ENCODE measurements at places on chromosomes 2 and 18. TPM values are rescaled to one million over a fixed set of nuclear protein-coding genes. Genes with fewer than 3 reads are reported as not detected.

The WNT6 gene
- total RNA-seq: 0.40 TPM

The SERPINB12 gene
- not detected for total RNA-seq

The ARHGAP25 gene
- 26.1 TPM for total RNA-seq

The EPHA4 gene
- total RNA-seq: 28.8 TPM

The PARD6G gene
- 4.4 TPM for total RNA-seq

The DLX1 gene
- total RNA-seq: not detected

The MRO gene
- 0.20 TPM for total RNA-seq

The KIAA2012 gene
- 5.3 TPM for total RNA-seq

DNA sequence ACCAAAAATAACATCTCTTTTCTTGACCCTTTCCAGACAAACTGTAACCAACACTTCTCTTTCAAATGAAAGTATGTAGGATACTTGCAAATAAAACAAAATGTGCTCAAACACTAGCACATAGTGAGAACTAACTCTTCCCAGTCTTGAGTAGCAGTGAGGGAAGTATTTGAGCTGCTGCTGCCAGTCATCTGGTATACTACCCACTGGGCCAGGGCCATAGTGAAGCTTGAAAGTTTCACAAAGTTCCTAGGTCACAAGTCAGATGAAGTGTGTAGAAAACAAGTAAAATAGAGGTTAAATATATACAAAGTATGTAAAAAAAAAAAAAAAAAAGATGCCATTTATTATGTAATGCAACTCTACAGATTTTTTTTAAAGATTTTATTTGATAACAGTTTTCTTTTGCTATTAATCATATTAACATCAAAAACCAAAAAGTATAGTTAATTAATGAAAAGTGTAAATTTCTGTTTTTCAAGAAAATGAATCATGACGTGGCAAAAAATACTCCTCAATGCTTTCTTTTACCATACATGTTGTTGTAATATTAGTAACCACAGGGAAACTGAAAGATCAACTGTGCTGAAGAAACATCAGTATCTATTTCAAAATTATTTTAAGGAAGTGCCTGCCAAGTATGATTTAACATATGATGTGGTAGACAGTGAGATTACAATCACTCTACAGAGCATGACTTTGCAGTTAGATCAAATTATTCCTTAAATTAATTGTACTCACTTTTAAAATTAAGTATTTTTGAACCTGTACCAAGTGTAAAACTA, 21.6 kb upstream of the TRIB2 start:
- no peak for DNase-seq

GRCh38 chr2:230708204-230708603, 4.4 kb upstream of the CAB39 start:
- DNase-seq: no peak

DNA sequence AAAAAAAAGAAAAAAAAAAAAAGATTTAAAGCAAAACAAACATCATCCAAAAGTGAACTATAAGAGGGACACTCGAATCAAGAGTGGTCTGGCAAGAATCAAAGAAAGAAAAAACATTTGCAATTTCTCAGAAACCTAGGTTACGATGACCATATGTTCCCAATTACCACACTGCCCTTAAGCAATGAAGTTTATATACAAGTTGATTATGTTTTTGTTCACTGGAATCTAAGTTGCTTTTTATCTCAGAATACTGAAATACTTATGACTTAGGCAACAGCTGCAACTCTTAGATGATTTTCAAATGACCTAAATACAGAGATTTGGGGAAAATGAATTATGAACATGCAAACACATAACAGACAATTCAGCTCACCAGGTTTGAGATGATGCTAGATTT, 597.1 kb upstream of the CHAC2 start:
- DNase-seq: peak; percentile 95

GRCh38 chr18:73724958-73725357, 422.7 kb downstream of the FBXO15 start:
- peak; percentile 58 for DNase-seq

DNA sequence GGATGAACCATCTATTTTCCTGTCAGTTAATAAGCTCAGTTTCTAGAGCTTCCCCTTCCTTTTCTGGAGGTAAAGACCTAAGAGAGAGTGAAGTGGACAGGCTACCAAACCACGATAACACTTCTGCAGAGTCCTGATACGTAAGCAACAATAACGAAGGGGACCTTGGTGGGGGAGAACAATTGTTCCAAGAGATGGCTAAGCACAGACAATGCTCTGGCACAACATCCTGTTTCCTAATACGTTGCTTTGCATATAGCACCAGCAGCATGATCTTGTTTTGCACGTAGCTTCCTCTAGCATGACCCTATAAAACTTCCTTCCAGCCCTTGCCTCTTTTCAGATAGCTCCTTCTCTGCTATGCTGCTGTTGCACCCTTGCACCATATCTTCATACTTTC, 247.3 kb downstream of the RAD51AP2 start:
- no peak for DNase-seq

- DNase-seq: no peak
Measured at GRCh38 chr2:27492557-27492956, 2.4 kb downstream of the FNDC4 start.

- no peak for DNase-seq
Measured at GRCh38 chr2:113770929-113771328, 14.5 kb upstream of the SLC35F5 start.

GRCh38 chr2:168359082-168359481, 97.0 kb upstream of the CERS6 start:
- DNase-seq: no peak

DNA sequence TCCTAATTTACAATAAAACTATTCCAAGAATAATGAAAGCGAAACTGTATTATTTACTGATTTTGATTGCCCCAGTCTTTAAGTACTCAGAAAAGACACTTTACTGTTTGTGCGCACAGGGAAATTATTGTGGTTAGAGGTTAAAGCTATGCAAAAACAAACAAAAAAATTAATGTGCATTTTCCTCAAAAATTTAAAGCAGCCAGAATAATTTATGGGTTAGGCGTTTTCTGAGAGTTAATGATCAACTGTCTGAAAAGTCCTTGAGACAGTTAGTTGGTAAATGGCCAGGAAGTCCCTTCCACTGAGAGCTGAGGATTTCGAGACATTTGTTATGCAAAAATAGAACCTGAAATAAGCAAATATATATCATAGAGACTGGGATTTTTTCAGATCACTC, 143.3 kb downstream of the IRS1 start:
- DNase-seq: peak; percentile 52

GRCh38 chr2:69147841-69148533, 135.0 kb downstream of the ANTXR1 start:
- no peak for DNase-seq

- DNase-seq: peak; percentile 73
Measured at GRCh38 chr18:34880882-34881834, 160.1 kb upstream of the MAPRE2 start.

DNA sequence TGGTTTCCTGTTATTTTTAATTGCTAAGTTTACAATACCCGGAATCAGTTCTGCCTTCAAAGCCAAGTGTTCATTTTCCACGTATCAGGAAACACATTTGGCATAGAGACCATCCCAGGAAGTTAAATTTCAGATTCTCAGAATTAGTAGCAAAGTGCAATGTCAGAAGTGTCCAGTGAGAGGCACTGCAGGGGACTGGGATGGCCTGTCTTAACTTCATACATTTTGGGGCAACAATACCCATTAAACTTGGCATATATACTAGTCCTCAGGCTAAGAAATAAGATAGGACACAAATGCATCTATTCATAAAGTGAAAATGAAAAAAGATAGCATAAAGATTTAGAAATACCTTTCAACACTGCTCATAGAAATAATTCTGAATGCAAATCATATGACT, 1.5 kb upstream of the IL1RL2 start:
- peak; percentile 44 for DNase-seq

GRCh38 chr18:23693846-23694245, 4.6 kb downstream of the LAMA3 start:
- DNase-seq: no peak

- DNase-seq: no peak
Measured at GRCh38 chr2:3730646-3731045, 27.3 kb downstream of the DCDC2C start.

DNA sequence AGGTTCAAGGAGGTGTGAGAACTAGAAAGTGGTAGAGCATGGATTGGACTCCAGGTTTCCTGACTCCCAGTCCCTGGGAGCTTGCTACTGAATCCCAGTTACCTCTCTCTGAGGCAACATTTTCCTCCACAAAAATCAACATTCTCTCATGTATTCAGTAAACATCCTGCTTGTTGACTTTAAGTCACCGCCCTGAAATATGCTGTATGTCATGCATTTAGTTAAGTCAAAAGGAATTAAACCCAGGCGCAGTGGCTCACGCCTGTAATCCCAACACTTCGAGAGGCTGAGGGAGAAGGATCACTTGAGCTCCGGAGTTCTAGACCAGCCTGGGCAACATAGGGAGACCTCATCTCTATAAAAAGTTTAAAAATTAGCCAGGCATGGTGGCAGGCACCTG, 3.8 kb downstream of the MATN3 start:
- no peak for DNase-seq

Data from lung (tissue), 17 donors.